NCI-H69 (cell line): ENCODE measurements at places on chromosomes 3 and 15.

- DNase-seq, result no peak
Measured at GRCh38 chr15:46296797-46297196, 662.0 kb downstream of the SQOR start.

- no peak for DNase-seq
Measured at GRCh38 chr3:8837162-8837561, 67.7 kb upstream of the OXTR start.

- DNase-seq, result no peak
Measured at GRCh38 chr3:122298239-122298638, 26.8 kb upstream of the CSTA start.

- DNase-seq, result no peak
Measured at GRCh38 chr3:101256511-101256910, 63.9 kb downstream of the IMPG2 start.

DNA sequence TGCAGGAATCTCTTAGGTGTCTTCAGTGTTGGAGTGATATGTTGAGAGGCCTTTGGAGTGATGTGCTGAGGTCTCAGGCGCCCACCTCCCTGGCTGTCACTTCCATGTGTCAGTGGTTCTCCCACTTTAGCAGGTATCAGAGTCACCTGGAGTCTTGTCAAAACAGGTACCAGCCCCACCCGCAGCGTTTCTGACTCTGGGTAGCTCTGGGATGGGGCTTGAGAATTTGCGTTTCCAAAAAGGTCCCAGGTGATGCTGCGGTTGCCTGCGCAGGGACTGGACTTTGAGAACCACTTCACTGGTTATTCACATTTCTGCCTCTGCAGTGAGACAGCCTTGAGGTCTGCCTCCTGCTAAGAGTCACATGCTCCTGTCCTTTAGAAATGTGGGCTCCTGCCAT is 15.5 kb downstream of the UMPS start:
- no peak for DNase-seq

- no peak for DNase-seq
Measured at GRCh38 chr3:182671942-182672341, 121.4 kb upstream of the ATP11B start.

GRCh38 chr3:124846189-124846588 is 41.0 kb downstream of the ITGB5 start:
- no peak for DNase-seq

DNA sequence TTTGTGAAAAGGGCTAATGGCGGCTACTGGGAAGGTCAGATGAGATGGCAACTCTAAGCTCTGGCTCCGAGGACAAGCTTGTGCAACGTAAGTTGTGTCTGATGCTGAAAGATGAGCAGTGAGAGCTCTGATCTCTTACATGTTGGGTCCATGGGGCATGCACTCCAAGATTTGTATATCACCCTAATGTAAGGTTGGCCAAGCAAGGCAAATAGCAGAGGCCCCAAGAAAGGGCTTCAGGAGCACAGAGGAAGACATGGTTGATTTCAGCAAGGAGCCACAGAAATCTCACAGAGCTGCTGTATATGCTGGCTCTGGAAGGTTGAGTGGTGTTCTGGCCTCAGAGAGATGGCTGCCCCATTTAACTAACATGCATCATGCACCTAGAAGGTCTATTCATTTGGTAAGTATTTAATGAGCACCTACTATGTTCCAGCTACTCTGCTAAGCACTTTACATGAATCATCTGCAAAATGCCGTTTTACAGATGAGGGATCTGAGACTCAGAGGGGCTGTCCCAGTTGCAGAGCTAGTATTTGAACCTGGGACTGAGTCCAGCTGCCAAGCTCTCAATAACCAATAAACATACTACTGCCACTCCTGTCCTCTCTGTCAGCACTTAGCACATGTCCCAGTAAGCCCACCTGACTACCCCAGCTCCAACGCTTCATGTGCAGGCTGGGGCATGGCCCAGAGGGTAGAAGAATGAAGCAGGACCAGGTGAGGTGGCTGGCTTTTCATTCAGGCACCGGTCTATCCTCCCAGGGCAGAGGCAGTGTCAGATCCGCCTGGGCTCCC is 27.8 kb upstream of the ATP2B2 start:
- no peak for DNase-seq

GRCh38 chr3:180116658-180117057 is 79.9 kb upstream of the PEX5L start:
- no peak for DNase-seq

DNA sequence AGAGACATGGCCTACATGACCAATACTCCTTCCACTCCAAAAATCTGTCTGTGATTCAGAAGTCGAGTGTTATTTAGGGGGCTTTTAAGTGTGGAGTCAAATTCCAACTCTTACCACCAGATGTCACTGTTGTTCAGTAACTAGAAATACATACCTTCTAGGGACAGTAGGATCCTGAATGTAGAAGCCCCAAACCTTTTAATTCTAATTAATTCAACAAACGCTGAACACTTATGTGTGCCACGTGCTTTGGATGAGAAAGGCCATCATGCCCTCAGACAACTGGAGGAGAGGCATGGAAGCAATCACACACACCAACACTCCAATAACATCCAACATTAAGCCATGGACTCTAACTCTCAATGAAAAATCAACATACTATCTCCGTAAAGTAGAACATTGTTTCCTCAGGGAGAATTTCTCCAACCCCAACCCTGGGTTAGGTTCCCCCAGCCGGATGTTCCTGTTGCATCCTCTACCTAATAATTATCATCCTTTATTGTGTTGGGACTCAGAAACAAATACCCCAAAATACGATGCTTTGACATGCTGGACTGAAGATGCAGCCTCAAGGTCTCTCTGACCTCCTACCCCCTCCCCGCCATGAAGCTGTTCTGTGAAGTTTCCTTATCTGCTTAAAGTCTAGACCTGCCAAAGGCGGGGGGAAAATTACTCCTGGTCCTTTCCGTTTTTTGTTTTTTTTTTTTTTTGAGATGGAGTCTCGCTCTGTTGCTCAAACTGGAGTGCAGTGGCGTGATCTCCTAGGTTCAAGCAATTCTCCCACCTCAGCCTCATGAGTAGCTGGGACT is 8.0 kb upstream of the CCDC13 start:
- DNase-seq, result peak; percentile 71

DNA sequence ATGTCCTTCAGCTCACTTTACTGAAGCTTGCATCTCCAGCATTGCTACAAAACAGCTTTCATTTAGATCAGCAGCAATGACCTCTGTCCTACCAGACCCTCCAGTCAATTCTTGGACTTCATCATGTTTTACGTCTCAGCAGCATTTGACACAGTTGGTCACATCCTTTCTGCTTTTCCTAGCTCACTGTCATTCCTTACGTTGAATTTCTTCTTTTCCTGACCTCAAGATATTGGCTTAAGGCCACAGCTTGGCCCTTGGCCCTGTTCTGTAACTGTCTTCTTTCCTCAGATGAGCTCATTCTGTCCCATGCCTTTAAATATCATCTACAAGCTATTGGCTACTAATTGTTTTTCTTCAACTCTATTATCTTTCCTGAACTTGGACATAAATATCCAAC is 576.2 kb upstream of the KCNMB2 start:
- DNase-seq, result no peak

DNA sequence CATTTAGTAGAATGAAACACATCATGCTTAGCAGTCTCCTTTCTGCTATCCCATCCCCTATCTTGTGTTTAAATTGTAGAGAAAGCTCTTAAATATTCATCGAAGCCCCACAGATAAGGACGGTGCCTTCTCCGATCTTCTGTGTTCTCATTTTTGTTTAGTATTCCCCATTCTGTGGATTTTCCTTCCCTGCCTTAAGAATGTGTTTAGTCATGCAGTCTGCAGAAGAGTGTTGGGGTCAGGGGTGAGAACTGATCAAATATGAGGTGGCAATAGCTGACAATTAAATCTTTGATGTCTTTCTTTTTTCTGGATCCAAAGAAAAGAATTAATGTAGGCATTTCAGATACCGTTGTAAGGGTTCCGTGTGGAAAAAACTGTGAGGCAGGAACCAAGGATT is 9.3 kb upstream of the ANKUB1 start:
- no peak for DNase-seq

- DNase-seq, result peak; percentile 2
Measured at GRCh38 chr3:134299185-134299887, 48.7 kb upstream of the RYK start.

- no peak for DNase-seq
Measured at GRCh38 chr15:52234596-52235541, 43.7 kb upstream of the GNB5 start.

- no peak for DNase-seq
Measured at GRCh38 chr3:110420158-110420641, 651.4 kb upstream of the NECTIN3 start.

- DNase-seq, result no peak
Measured at GRCh38 chr15:89893027-89893426, 767 bp downstream of the AP3S2 start.

DNA sequence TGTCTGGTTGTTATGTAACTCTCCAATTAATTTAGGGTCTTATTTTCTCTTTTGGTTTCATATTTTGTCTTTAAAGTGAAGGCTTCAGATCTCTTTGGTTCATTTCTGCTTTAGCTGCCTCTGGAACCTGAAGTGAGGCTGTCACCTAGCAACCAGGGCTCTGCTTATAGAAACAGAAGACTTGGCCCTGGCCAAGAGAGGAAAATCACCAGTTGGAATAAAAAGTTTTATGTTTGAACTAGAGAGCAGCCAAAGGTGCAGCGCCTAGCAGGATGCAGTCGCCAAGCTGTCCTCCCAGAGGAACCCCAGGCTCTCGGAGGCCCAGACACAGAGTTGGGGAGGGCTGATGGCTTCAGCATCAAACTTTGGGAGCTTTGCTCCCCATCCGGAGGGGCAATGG is 41.1 kb downstream of the LYZL4 start:
- peak; percentile 2 for DNase-seq

DNA sequence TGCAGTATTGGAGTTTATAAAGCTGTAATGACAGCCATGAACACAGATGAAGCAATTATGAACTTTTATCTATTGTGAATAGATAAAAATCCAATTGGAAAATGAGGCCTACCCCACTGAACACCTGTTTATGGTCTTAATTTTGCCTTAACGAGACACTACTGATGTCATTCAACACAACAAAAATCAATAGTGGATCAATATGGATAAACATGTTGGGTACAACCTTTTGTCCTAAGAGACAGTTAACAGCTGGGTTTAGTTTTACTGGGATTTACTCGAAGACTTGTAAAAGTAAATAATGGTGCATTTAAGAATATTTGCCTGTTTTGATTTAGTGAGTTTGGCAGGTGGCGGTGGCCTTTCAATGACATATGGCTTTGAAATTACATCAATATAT is 217.8 kb downstream of the NR1D2 start:
- DNase-seq, result no peak

DNA sequence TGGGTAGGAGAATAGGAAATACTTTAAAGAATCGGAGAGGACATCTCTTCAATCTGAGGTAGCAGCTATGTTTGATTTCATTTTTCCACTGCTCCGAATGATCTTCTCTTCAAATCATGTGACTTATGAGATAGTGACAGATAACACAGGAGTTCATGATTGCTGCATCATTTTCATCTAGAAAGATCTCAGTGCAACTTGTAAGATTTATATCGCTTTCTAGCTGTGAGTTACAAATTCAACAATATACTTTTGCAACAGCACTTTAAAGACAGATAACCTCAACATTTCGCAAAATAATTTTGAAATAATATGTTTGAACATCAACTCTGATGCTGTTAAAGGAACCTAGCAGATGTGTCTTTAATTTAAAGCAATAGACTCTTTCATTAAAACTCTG is 99.9 kb upstream of the CCDC80 start:
- DNase-seq, result no peak
